ENCODE measurements at places on chromosomes 13 and 19.
A peak's percentile ranks its signal among the peaks of the same experiment; 100 is the strongest.

GRCh38 chr19:49150944-49151243 is 4.3 kb downstream of the HRC start:
- no peak for DNase-seq

GRCh38 chr13:44622708-44623107 is 46.6 kb upstream of the TSC22D1 start:
- DNase-seq, result no peak

DNA sequence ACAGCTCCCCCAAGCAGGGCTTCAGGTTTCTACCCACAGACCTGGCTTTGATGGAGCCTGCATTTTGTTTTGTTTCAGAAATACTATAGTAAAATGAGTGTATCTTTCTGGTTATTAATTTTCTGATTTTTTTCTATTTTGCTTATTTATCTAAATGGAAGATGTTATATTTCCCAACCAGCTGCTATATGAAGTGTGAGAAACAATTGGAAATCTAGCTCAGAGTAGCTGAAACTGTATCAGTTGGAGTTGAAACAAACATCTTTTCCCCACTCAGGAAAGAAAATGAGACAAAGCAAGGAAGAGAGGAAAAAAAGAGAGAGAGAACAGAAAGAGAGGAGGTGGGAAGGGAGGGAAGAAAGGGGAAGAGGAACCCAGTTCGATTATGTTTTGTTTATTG is 358.5 kb upstream of the ZNF507 start:
- DNase-seq, result no peak

- no peak for DNase-seq
Observed at GRCh38 chr13:113766035-113766800, 7.2 kb downstream of the TMEM255B start.

GRCh38 chr19:3499738-3500428 is 591 bp downstream of the DOHH start:
- no peak for DNase-seq

GRCh38 chr13:57813651-57814050 is 182.1 kb downstream of the PCDH17 start:
- no peak for DNase-seq

DNA sequence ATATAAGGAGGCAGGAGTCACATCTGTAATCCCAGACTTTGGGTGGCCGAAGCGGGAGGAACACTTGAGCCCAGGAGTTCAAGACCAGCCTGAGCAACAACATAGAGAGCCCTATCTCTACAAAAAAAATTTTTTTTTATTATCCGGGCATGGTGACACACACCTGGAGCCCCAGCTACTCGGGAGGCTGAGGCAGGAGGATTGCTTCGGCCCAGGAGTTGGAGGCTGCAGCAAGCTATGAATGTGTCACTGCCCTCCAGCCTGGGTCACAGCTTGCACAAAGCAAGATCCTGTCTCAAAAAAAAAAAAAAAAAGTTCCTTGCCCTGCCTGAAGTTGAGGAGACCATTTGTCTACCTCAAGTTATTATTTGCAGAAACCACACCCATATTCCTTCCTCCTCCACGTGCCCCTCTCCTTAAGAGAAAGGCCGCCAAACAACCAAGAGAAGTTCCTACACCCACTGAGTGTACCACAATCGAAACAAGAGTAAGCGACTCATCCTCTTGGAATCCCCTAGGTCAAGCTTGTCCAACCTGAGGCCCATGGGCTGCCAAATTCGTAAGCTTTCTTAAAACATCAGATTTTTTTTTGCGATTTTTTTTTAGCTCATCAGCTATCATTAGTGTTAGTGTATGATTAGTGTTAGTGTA is 2.2 kb downstream of the ABCC4 start:
- DNase-seq, result no peak

DNA sequence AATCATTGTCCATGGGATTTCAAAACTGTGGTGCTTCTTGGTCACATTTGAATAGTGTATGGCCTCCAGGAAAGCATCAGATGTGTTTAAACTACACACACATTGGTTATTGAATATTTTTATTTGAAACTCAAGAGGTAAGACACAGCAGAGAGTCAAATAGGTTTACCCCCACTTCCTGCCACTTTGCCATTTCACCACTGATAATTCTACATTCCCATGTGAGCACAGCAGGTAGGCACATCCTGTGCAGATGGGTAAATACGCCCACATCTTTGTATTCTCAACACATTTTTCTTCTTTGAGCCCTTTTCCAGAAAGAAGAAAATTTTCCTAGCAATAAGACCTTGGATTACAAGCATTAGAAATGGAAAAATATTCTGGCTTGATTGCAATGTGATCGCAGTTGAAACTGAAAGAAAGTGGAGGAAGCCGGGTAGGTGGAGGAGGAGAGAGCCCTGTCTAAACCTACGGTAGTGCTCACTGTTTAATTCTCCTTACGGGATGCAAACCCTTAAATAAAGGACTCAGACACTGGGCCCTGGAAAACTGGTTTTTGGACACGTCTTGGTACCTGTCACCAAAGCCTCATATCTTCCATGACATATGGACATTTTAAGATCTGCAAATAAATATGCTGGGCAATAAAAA is 167.7 kb downstream of the COG6 start:
- no peak for DNase-seq

GRCh38 chr13:60043262-60043661 is 120.5 kb downstream of the DIAPH3 start:
- no peak for DNase-seq

- no peak for DNase-seq
Observed at GRCh38 chr13:113166681-113167080, 8.2 kb downstream of the PROZ start.

- no peak for DNase-seq
Observed at GRCh38 chr13:53250977-53251376, 222.4 kb downstream of the OLFM4 start.

DNA sequence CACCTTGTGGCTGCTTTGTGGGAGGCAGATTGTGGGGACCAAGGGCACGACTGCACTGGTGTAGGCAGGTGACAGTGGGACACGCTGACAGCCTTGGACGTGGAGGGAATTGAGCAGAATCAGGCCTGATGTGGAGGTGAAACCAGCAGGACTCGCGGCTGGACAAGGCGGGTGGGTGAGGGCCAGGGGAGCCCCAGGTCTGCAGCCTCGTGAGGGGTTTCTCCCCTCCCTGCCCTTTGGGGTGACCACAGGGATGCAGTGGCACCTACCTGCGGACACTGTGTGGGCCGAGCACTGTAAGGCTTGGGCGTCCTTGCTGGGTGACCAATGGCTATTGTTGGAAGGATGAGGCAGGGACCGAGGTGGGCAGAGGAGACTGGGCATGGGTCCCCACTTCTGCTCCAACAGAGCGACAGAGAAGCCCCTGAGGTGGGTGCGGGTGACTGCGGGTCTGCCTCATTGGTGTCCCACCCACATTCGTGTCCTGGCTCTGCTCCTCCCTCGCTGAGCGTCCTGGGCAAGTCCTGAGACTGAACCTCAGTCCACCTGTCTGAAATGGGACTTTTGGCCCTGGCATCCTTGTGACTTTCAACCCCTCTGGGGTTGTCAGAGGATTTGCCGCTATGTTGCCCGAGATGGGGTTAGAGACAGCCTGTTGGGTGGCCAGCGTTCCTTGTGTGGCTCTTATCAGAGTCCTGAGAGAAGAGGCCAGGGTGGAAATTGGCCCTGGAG is 30.5 kb downstream of the DNM2 start:
- no peak for DNase-seq

- no peak for DNase-seq
Observed at GRCh38 chr13:51221674-51222036, 543 bp upstream of the FAM124A start.

GRCh38 chr19:37691881-37692504 is 27.6 kb downstream of the ZNF607 start:
- no peak for DNase-seq

DNA sequence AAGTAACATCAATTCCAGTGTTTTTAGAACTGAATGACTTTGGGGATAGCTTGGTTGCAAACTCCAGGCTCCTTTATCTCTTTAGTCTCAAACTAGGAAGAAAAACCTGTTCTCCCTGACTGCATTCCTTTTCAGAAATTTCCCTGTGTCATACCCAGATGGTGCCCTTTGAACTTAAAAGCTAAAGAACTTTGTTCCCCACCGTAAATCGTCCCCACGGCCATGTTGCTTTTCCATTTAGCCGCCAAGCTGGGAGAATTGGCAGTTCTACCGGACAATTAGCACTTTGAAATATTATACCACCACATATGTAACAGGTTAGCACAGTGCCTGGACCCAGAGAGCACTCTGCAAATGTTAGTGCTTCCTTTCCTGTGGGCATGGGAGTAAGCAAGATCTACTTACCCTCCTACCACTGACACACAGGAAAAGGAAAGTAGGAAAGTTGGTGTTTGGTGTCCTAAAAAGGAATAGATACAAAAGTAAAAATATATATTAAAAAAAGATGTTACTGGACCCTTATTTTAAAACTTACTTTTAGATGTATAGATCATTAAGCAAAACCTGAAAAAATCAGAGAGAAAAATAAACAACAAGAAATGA is 191.9 kb upstream of the MIR17HG start:
- no peak for DNase-seq

DNA sequence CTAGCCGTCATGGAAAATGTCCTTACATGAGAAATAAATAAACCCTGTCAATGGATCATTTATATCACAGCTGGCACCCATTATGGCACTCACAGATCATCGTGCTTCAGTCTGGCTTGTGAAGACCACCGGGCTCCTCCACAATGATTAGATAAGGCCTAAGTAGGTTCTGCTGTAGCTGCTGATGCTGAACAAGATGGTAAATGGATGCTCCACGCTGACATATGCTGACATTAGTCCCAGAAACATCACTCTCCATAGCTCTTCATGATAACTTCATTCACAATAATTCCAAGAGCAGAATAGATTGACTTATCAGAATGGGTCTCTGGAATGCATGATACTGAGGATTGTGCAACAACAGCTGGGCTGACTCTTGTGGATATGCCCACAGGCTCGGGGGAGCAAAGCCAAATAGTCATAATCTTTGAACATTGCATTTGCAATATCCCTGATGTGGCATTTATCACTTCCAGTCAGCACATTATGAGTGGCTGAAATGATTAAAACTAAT is 63.8 kb upstream of the RXFP2 start:
- DNase-seq, result no peak

GRCh38 chr19:7258041-7258839 is 36.0 kb downstream of the INSR start:
- DNase-seq, result no peak

GRCh38 chr19:831407-832369 is 4.1 kb downstream of the AZU1 start:
- DNase-seq, result no peak

DNA sequence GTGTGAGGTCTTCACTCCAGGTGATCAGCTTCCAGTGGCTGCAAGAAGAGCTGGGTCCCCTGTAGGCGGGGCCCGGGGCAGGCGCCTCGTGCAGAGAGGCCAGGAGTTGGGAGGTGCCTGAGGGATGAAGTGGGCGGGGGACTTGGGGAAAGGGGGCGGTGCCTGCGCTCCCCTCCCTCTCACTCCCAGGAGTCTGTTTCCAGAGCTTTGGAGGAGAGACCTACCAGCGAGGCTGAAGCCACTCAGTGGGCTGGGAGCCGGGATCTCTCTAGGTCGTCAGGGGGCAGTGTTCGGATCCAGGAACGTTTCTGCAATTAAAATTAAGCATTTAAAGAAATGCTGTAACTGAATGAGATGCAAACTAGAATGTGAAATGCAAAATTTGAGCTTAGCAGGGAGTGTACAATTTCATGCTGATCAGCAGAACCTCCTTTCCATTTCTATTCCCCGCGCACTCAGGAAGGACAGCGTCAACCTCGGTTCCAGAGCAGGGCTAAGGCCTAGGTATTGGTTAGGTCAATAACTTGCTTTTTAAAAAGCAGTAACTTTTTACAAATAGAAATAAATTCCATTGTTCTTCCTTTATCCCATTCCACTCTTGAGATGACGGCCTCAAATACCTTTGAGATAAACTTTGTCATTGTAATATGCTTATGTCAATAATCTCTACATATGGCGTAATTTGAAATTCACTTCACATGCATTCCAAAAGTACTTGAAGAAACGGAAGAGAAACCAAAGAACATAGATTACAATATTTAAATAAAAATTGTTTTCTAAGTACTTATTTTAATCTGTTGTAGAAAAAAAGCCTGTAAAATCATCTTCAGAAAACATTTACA is 11.6 kb downstream of the ZNF160 start:
- DNase-seq, result no peak

- peak; percentile 57 for DNase-seq
Observed at GRCh38 chr13:97256343-97256783, 34.2 kb downstream of the MBNL2 start.

DNA sequence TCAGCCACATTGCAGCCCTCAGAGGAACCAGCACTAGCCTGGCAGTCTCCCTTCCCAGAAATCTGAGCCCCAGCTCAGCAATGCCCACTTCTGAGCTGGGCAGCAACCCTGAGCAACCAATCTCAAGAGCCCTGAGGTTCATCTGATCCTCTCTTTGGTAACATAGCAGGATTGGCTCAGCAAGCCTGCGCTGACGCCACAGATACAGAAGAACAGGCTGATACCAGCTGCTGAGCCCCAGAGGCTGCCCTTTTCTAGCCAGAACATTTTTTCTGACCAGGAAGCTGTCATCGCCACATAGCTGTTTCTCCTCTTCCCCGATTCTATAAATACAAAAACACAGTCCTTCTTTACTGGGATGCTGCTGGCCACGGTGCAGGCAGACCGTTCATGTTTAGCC is 59.8 kb downstream of the TRPM4 start:
- DNase-seq, result no peak

DNA sequence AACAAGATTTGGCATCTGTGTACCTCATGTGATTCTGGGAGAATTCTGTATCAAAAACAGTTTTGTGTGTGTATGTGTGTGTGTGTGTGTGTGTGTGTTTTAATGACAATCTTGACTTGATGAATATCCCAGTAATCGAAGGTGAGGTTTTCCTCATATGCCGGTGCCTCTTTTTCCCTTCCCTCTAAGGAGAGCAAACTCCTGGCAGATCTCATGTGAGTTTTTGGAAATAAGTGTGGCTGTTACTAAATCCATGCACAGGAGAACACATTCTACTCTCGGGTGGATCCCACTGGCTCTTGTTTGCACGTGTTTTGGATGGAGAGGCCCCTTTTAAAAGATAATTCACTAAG is 29.0 kb upstream of the CEBPG start:
- DNase-seq, result no peak

- no peak for DNase-seq
Observed at GRCh38 chr13:48624858-48625257, 28.9 kb upstream of the CYSLTR2 start.

- DNase-seq, result no peak
Observed at GRCh38 chr13:49046002-49046401, 70.3 kb downstream of the FNDC3A start.

GRCh38 chr13:100537951-100538462 is 50.6 kb downstream of the GGACT start:
- DNase-seq, result no peak

- DNase-seq, result no peak
Observed at GRCh38 chr19:38452430-38453366, 19.2 kb downstream of the RYR1 start.

GRCh38 chr13:51958217-51958547 is 53.1 kb downstream of the ATP7B start:
- no peak for DNase-seq

DNA sequence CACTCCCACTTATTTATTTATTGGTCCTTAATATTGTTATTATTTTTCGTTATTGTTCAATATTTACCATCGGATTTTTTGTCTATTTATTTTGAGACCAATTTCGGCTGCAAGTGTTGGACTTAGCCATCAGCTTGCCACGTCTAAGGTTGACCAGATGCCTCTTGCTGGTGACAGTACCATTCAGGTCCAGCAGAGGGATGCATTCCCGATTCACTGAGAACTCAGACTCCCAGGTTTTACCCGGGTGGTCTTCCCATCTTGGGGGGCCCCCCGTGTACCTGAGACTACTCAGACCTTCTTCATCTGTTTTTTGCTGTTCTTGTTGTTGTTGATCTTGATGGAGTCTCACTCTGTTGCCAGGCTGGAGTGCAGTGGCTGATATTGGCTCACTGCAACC is 1435.2 kb downstream of the UQCRFS1 start:
- no peak for DNase-seq
